ENCODE measurements at places on chromosomes 11 and 22.

DNA sequence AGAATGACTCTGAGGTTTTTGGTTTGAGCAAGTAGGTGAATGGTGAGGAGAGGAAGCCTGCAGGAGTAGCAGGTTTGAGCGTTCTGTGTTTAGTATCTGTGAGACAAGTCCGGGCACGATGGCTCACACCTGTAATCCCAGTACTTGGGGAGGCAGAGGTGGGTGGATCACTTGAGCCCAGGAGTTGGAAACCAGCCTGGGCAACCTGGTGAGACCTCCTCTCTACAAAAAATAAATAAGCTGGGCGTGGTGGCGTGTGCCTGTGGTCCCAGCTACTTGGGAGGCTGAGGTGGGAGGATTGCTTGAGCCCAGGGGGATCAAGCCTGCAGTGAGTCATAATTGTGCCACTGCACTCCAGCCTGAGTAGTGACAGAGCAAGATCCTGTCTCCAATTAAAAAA is 9.7 kb upstream of the CENATAC start:
- DNase-seq = no peak

DNA sequence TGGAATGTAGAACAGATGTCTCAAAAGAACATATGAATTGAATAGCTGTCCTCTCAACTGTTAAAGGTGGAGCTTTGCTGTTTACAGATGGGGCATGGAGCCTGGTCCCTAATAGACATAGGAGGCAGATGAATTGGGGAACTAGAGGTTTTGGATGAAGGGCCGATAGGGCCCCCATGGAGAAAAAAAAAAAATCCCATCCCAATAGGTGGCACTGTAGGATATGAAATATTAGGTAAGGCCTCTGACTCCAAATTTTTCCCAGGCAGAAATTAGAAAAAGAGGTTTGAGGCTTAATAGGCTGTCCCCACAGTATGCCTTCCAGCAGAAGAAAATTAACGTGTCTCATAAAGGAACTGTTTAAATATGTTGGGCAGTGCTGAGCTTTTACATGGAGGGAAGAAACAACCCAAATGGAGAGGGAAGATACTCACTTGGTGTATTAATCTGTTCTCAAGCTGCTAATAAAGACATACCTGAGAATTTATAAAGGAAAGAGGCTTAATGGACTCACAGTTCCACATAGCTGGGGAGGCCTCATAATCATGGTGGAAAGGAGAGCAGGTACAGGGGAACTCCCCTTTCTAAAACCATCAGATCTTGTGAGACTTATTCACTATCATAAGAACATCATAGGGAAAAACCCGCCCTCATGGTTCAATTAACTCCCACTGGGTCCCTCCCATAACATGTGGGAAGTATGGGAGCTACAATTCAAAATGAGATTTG is 30.1 kb upstream of the TMEM45B start:
- peak; percentile 81 for DNase-seq

GRCh38 chr11:88139865-88140264 is 35.4 kb downstream of the RAB38 start:
- no peak for DNase-seq

- DNase-seq = no peak
Observed at GRCh38 chr11:114193730-114194679, 102.2 kb upstream of the NNMT start.

- DNase-seq = no peak
Observed at GRCh38 chr11:3080104-3080503, 22.9 kb upstream of the CARS1 start.

DNA sequence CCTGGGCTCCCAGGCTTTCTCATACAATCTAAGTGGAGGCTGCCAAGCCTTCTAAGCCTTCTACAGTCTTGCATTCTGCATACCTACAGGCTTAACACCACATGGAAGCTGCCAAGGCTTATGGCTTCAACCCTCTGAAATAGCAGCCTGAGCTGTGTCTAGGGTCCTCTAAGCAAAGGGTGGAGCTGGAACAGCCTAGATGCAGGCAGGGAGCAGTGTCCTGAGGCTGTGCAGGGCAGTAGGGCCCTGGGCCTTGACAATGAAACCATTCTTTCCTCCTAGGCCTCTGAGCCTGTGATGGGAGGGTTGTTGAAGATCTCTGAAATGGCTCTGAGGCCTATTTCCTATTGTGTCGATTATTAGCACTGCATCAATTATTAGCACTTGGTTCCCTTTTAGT is 150.9 kb upstream of the GRK3 start:
- no peak for DNase-seq

DNA sequence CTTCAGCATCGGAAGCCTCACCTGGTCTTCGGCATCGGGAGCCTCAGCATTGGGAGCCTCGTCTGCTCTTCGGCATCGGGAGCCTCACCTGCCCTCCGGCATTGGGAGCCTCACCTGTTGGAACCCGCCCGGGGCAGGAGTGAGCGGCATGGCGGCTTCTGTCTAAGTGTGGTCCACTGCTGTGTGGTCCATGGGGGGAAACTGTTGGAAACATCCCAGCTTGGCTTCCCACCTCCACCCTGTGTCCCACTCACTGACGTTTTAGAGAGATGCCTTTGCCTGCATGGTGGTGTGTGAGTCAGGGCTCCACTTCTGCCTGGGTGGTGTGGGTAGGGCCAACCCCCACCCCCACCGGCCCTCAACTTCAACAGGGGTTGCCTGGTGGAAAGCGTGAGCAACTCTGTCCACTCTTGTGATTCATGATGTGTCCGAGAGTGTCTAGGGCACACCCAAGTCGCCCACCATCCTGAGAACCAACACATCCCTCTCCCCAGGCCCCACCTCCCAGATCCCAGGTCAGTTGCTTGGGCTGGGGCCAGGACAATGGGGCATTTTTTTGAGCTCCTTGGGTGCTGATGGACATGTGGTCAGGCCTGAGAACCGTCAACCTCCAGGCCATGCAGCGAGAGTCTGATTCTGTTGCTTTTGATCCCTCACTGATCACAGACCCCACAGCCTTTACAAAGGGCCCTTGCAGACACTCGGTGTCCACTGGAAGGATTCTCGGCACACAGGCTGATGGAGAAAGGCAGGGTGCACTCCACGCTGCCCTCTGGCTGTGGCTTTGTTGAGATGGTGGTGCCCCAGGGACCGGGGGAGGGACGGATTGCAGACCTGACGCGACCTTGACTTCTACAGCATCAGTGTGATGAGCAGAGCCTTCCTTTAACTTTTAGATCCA is 406.7 kb downstream of the TBC1D22A start:
- no peak for DNase-seq
